Adrenal gland (tissue), 19 donors: ENCODE measurements at places on chromosomes 3 and 15.

- no peak for DNase-seq
These were observed 53.5 kb upstream of the DCBLD2 start for GRCh38 chr3:98954791-98955604.

- DNase-seq: no peak
These were observed 2.6 kb downstream of the PRC1 start for GRCh38 chr15:90991587-90992285.

- DNase-seq: no peak
These were observed 30.4 kb upstream of the TM4SF1 start for GRCh38 chr3:149407898-149408297.

- no peak for DNase-seq
These were observed 25.4 kb upstream of the PIGZ start for GRCh38 chr3:196994056-196994455.

- no peak for DNase-seq
These were observed 21.0 kb downstream of the SLC25A20 start for GRCh38 chr3:48877671-48878070.

DNA sequence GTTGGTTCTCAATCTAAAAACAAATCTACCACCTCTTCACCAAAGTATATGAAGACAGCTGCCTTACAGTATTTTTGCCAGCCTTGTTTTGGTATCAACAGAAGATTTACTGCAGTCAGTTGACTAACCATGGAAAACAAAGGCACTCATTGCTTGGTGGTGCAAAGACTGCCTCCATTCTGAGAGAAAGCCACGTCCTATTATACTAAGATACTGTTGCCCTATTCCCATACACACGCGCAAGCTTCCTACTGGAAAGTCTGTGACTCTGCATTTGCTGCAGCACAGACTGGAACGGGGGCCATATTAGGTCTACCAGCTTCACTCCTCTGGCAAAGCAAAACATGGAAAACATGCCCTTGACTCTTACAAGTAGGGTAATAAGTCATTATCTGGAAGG, 18.0 kb downstream of the MTMR10 start:
- no peak for DNase-seq

GRCh38 chr3:127165036-127165435, 27.9 kb upstream of the PRR23E start:
- no peak for DNase-seq

GRCh38 chr3:146342989-146343388, 92.1 kb upstream of the PLSCR4 start:
- no peak for DNase-seq

DNA sequence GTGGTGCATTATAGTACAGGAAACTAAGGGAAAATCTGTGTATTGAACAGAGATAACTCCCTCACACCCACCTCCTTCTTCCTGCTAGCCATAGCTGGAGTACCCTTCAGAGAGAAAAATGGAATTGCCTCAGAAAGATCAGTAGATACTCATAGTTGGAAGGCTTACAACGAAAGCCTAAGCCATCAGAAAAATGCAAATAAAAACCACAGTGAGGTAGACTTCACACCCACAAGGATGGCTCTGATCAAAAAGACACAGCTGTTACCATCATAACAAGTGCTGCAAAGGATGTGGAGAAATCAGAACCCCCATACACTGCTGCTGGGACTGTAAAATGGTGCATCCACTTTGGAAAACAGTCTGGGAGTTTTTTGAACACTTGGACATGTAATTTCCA, 7.4 kb upstream of the DLG1 start:
- no peak for DNase-seq

- DNase-seq: no peak
These were observed 844.9 kb upstream of the ALCAM start for GRCh38 chr3:104521606-104522336.

DNA sequence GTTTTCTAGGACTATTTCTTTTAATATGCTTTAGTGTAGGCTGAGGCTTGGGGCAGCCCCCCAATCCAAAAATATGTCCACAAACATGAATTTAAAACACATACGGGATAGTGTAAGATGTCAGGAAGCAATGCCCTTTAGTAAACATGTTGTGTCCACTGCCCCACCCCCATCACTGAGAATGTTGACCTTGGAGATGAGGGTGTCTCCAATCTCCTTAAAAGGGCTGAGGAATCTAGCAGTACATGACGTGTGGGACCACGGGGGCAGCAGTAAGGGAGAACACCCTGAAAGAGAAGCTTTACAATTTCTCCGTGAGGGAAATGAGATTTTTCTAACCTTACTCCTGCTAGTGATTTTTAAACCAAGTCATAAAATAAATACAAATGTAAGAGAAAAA, 84.7 kb downstream of the SQOR start:
- peak; percentile 26 for DNase-seq

- peak; percentile 13 for DNase-seq
These were observed 2.0 kb upstream of the ST8SIA2 start for GRCh38 chr15:92391640-92392039.

DNA sequence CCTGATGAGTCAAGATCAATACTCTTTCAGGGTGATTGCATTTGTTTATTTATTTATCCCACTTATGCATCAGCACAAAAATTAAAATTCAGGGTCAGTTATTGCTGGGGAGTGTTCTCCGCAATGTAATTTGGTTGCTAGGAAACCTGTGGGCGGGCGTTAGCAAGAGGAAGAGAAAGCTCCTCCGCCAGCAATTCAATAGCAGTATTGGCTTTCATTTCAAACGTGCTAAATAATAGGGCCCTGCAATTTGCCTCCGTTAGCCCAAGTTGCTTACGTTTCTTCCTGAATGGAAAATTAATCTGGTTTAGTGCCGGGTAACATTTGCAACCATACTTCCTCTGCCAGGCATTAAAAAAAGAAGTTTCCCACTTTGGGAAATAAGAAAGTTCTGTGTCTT, 35.5 kb upstream of the PLCL2 start:
- peak; percentile 75 for DNase-seq

- no peak for DNase-seq
These were observed 1.1 kb upstream of the VPS18 start for GRCh38 chr15:40893019-40893670.
